ENCODE measurements at places on chromosomes 5 and 9.

DNA sequence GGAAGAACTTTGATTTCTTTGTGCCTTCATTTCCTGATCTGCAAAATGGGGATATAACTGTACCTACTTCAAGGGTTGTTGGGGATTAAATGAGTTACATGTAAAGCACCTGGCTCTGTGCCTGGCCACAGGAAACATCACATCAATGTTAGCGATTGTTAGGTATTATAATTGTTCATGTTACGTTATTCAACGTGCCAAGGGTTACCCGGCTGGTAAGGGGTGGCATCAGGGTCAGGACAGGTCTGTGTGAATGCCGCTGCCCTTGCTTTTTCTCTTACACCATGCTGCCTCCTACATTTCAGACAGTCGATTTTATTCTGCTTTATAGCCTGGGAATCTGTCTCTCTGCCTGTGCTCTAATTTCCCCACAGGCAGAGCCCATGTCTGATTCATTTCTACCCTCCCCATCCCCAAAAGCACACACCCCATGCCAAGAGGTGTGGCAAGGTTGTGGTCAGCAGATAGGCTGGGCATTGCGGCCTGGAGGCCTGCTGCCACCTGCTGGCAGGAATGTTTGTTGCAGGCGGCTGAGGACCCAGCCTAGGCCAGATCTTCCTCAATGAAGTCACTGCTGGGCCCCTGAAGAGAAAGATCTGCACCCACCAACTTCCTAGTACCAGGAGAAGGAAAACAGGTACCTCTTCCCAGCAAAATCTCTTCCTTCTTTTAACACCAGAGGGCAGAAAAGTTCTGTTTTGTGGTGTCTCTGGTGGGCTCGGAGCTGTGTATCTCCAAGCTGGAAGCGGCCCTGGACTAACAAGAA, 5.3 kb downstream of the ANKS6 start:
- peak; percentile 60 for DNase-seq

DNA sequence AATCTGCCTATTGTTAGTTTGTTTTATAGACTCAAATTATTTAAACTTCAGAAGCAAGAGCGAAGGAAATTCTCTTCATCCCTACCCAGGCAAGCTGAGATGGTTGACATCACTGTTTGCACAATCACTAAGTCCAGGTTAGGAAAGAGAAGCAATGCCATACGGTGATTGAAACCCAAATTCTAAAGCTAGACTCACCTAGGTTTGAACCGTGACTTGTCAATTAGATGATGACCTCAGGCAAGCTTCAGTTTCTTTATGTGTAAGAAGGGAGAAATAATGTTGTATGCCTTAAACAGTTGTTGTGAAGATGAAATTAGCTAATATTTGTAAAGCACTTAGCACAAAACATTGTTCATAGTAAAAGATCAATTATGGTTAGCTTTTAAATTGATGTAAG, 96.5 kb upstream of the ANKRD55 start:
- DNase-seq, result no peak

GRCh38 chr9:78972303-78972999, 599.3 kb upstream of the TLE4 start:
- DNase-seq, result no peak

DNA sequence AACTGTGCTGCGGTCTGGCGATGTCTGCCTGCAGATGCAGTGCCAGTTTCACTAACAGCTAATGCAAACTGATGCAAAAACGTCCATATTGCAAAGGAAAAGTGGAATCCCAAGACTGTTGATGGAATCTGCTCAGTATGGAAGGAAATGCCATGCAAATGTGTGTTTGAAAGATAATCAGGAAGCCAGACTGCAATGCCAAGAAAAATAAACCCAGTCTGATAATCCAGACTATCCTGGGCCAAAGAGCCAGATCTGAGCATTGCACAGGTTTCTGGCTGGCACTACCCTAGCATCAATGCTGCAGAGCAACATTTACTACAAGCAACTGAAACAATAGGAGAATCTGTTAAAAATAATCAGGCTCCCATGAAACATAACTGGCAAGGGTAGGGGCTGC, 130.3 kb downstream of the FSTL4 start:
- no peak for DNase-seq

DNA sequence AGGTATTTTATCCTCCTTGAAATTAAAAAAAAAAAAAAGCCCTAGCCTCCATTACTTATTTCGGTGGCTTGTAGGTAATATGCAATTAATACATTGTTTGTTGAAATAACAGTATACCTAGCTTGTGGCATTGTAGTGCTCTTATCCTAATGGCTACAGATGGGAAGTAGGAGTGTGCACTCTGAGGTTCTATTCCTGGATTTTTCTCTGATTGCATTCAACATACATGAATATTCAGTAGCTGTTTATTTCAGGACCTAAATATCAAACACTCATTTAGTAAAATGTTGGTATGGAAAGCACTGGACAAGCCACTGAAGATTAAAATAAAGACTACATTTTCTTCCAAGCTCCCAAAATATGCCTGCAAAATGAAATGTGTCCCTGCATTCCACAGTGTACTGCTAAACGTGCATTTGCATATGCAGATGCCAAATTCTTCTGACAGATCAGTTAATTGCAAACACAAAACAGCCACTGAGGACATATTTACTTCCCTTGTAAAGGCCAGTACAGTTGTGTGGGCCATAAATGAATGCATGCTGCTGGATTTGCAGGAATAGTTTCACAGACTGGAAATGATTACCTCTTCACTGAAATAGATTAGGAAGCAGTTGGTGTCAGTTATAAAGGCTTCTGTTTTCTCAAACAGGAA, 826.1 kb downstream of the PRELID2 start:
- no peak for DNase-seq

DNA sequence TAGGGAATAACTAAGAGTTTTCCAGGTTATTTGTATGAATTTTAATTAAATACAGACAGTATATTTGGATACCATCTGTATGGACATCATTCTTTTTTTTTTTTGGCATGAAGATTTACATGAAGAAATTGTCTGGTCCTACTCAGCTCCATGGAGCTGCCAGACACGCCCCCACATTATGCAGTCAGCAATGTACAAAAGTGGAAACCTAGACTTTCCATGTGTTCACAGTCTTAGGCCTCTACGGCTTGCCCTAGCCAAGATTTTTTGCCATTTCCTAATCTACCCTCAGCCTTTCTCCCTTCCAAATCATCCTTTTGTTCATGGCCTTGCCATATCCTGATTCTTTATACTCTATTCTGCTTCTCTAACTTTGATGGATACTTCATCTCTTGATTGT, 207.1 kb downstream of the SGCD start:
- DNase-seq, result no peak

DNA sequence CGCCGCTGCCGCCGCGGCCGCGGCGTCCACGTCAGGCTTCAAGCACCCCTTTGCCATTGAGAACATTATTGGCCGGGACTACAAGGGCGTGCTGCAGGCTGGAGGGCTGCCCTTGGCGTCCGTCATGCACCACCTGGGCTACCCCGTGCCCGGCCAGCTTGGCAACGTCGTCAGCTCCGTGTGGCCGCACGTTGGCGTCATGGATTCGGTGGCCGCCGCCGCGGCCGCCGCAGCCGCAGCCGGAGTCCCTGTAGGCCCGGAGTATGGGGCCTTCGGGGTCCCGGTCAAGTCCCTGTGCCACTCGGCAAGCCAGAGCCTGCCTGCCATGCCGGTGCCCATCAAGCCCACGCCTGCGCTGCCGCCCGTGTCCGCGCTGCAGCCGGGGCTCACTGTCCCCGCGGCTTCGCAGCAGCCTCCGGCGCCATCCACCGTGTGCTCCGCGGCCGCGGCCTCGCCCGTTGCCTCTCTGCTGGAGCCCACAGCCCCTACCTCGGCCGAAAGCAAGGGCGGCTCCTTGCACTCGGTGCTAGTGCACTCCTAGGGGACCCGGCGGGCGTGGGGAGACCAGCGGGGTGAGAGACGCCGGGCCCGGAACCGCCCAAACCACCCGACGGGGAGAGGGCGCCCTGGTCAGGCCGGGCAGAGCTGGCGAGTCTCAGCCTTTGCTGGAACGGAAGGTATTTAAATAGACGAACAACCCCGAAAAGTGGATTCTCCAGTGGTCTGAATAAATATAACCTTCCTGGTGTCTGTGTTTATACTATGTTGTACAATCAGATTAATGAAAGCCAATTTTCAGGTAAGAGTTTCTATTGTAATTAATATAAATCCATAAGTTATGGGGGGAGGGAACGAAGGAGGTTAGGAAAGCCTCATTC, 1.2 kb downstream of the FOXB2 start:
- no peak for DNase-seq

DNA sequence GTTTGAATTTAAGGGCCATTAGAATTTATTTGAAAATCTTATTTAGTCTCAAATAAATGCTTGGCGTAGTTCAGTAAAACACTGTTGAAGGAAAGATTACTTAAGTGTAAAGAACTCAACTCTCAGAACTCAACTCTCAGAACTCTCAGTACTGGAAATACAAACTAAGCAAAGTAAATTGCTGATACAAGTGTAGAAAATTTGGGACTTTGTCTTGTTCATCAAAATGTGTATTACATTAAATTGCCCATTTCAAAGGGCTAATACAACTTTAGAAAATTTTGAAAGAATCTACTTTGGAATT, 99.4 kb downstream of the CSNK1G3 start:
- no peak for DNase-seq

DNA sequence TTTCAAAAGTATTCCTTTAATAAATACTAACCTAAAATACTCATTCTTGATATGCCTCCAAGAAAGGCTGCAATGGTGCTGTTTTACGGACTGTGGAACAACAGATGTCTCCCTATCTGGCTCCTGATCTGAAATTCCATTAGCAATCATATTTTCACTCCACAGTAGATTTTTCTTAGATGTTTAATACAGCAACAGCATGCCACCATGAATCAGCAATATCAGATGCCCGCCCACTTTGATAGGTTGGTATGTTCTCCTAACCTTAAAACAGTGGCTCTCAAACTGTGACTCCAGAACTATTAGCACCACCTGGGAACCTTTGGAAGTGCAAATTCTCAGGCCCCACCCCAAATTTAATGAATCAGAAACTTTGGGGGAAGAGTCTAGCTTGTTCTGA, 110.2 kb downstream of the MLLT3 start:
- DNase-seq, result no peak
